ENCODE measurements at places on chromosomes 3 and 15.

- no peak for DNase-seq
Measured at GRCh38 chr3:195213639-195214315, 57.2 kb downstream of the XXYLT1 start.

- no peak for DNase-seq
Measured at GRCh38 chr15:57373882-57374276, 2.4 kb upstream of the CGNL1 start.

GRCh38 chr3:106617276-106617675 lies 748.5 kb upstream of the CBLB start:
- DNase-seq = no peak

- no peak for DNase-seq
Measured at GRCh38 chr3:122795674-122796195, 866 bp downstream of the SLC49A4 start.

DNA sequence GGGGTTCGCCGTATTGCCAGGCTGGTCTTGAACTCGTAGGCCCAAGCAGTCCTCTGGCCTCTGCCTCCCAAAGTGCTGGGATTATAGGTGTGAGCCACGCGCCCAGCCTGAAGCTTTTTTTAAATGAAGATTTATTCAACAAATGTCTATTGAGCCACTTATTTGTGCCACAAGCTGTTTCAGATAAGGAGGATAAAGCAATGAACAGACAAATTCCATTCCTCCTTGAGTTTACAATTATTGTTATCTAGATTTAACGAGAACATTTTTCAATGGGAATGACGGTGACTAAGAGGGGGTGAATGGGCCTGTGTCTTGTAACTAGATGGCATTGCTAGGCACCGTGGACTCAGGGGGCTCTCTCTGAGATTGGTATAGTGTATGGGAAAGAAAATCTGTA lies 10.2 kb downstream of the PPARG start:
- DNase-seq = no peak

- DNase-seq = no peak
Measured at GRCh38 chr3:45124352-45124751, 21.8 kb downstream of the CDCP1 start.

DNA sequence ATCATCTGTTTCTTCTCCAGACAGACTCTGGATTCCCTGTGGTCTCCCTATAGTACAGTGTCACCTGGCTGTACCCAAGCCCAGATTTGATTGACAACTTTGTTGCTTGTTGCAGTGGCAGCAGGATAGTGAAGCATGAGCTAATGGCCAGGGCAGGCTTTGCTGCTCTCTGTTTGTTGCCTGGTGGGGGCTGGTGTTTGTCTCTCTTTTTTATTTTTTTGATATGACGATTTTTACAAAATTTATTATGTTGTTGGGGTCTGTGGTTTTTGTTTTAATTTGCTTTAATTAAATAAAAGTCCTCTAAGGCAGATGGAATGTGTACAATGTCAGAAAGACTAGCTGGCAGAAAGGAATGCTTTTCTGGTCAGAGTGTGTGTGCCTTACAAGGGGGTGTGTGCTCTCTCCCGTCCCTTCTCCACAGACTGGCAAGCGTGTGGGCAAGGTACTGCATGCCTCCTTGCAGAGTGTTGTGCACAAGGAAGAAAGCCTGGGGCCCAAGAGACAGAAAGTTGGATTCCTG lies 15.2 kb upstream of the CLEC3B start:
- no peak for DNase-seq

GRCh38 chr15:80003171-80003570 lies 32.2 kb upstream of the BCL2A1 start:
- no peak for DNase-seq

GRCh38 chr3:16190704-16191103 lies 16.2 kb downstream of the GALNT15 start:
- no peak for DNase-seq
